ENCODE measurements at places on chromosomes 2 and 18.

DNA sequence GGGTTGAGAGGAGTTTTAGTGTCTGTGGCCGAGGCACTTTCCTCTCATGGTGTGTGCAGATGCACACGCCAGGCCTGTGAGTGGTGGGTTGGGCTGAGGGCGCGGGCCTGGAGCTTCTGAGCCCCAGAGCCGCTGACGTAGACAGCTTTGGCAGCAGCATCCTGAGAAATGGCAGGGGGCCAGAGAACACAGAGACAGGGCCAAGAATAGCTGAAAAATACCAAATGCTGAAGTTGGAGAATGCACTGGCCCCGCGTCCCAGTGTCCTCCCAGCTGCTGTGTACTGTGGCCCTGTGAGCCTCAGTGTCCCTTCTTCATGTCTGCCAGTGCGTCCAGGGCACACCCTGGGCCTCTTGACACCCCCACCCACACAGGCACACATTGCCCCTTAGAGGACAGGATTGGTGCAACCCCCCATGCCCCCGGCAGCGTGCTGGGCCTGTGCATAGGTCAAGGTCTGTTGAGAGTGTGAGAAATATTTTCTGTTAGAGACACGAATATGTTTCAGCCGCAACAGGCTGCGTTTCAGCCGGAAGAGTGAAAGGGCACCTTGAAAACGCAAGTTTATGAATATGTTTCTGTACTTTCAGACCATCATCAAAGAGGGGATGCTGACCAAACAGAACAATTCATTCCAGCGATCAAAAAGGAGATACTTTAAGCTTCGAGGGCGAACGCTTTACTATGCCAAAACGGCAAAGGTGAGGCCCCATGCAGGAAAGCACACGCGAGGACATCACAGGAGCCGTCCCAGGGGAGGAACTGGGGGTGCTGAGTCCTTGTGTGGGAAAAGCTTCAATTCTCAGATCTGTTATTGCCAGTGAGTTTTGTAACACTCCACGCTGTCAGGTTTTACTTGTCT is 33.6 kb downstream of the DGKD start:
- no peak for DNase-seq

- no peak for DNase-seq
Measured at GRCh38 chr2:203743441-203743981, 37.1 kb downstream of the CD28 start.

GRCh38 chr18:57927511-57927910 is 116.5 kb upstream of the NEDD4L start:
- DNase-seq: no peak

- DNase-seq: no peak
Measured at GRCh38 chr2:53473236-53473635, 294.4 kb upstream of the CHAC2 start.

DNA sequence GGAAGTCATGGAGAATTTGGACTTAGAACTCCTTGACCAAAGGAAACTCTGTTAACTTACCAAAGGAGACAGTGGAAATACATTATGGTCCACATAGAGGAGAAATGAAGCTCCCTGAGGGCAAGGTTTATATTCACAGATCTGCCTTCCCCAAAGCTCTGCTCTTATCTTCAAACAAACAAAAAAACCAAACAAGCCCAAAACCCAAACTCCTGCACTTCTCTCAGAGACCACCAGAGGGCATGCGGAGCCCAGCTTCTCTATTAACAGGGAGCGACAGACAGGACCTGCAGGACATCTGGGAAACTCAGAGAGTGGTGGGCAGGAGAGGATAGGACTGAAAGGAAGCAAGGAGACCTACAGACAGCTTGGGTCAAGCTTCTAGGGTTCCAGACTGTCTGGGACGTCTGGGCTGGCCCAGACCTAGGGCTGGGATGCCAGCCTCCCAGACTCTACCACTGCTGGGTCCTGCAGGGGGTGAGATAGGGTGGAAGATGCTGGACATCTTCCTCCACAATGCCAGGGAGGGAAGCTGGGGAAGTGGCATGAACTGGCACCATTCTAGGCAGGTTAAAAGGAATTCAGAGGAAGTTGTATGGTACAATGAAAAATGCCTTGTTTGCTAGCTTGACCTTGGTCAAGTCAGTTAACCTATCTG is 4.0 kb upstream of the WNT10A start:
- DNase-seq: peak; percentile 55

- no peak for DNase-seq
Measured at GRCh38 chr2:85705680-85706039, 11.5 kb downstream of the GNLY start.

- no peak for DNase-seq
Measured at GRCh38 chr18:5420906-5421305, 122.9 kb downstream of the EPB41L3 start.

DNA sequence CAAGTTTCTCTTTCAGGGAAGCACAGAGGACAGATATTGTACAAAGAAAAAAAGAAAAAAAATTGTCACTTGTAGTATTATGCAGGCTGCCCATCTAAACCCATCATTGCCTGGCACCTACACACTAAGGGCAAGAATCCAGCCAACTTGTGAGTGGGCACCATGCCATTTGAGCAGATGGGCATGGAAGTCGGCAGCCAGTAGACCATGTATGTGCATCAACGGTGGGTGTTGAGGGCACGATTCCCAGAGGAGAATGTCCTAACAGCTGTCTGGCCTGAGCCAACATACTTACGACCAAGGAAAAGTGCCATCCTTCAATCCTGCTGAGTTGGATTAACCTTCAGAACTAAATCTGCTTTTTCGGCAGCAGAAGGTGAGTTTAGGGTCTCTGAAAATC is 63.9 kb downstream of the ARHGAP15 start:
- no peak for DNase-seq

GRCh38 chr2:113962692-113963480 is 73.0 kb downstream of the ACTR3 start:
- no peak for DNase-seq

- no peak for DNase-seq
Measured at GRCh38 chr18:67599277-67599676, 82.8 kb upstream of the DSEL start.

GRCh38 chr2:67215214-67216055 is 181.7 kb upstream of the ETAA1 start:
- no peak for DNase-seq

- DNase-seq: no peak
Measured at GRCh38 chr18:74063023-74063422, 84.6 kb downstream of the FBXO15 start.

DNA sequence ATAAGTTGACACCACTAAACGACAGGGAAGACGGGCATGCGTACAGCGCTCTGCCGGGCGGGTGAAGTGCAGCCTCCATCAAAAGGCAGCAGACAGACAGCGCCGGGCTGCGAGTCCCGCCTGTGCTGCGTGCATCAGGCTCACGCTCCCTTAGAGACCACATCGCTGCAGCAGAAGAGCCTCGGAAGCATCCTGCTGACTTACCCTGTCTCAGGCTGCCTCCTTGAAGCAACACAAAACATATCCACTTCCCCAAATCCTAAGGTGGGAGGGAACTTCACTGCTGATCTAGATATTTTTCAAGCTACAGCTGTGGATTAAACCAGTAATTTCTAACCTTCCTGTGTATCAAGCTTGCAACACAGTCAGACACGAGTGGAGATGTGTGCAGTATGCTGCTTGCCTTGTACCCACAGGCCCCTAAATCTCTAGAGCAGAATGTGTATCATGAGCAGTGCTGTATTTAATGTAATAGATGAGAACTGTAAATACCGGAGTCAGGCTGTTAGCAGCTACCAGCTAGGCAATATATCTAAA is 6.4 kb downstream of the MYT1L start:
- DNase-seq: no peak

DNA sequence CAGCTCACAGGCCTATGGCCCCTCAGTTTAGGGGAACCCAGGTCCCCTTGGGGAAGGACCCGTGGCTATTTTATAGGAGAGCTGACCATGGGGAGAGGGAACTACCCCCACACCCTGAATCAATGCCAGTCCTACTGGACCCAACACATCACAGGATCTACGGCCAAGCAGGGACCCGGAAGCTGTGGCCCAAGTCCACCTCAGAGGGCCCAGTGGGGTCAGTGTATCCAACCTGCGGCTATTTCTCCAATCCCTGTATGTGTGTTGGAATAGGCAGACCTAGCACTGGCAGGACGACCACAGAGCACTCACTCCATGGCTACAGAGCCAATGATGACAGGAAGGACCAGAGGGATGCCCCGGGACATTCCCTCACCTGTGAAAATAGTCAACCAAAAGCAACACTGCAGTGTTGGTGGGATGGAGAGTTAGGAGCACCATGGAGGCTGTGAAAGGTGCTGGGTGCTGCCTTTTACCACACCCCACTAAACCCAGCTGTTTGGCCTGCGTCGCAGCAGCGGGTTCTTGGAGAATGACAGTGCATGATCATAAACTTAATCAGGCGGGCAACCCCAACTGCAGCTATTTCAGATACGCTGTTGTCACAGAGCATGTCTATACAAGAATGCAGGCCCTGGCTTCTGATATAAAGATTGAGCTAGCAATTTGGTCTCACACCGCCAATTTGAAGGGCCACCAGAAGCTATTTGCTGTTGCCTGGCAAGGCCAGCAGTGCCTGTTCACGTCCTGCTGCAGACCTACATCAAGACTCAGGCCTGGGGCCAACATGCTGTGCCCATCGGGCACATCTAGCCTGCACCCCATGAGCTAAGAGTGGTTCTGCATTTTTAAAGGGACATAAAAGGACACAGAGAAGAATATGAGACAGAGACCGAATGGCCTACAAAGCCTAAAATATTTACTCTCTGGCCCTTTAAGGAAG is 110.4 kb downstream of the EIPR1 start:
- DNase-seq: no peak

DNA sequence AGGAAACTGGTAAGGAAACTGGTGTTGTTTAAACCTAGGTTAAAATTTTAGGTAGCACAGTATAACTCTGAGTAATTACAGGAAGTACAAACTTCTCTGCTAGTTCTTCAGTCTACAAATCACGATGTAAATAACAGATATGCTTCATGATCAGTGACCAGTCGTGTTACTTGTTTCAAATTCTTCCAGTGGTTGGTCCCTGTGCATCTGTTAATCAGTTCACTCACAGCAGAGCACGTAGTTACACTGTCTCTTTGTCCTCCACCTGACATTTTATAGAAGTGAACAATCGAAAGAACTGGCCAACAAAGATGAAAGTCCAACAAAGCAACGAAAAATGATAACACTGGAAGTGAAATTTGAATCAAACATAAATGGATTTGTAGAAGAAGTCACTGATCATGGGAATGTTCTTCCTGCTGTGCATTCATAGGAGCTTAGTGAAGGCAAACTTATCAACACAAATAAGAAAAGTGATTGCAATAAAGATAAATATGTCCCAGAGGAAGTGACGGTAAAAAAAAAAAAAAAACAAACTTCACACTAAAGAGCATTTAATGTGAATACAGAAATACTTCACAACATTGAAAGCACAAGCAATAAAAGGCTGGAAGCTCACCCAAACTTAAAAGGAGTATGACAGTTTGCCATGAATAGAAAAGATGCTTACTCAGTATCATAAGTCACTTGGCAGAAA is 7.0 kb downstream of the EIF2AK2 start:
- DNase-seq: no peak

DNA sequence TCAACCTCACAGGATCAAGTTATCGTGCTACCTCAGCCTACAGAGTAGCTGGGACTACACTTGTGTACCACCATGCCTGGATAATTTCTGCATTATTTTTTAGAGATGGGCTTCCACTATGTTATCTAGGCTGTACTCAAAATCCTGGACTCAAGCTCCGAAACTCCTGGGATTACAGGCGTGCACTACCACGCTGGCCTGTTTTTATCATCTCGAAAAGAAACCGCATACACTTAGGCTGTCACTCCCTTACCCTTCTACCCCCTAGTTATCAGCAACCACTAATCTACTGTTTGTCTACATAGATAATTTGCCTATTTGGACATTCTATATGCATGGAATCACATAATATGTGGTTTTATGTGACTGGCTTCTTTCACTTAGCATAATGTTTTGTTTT is 8.5 kb upstream of the PUM2 start:
- no peak for DNase-seq

DNA sequence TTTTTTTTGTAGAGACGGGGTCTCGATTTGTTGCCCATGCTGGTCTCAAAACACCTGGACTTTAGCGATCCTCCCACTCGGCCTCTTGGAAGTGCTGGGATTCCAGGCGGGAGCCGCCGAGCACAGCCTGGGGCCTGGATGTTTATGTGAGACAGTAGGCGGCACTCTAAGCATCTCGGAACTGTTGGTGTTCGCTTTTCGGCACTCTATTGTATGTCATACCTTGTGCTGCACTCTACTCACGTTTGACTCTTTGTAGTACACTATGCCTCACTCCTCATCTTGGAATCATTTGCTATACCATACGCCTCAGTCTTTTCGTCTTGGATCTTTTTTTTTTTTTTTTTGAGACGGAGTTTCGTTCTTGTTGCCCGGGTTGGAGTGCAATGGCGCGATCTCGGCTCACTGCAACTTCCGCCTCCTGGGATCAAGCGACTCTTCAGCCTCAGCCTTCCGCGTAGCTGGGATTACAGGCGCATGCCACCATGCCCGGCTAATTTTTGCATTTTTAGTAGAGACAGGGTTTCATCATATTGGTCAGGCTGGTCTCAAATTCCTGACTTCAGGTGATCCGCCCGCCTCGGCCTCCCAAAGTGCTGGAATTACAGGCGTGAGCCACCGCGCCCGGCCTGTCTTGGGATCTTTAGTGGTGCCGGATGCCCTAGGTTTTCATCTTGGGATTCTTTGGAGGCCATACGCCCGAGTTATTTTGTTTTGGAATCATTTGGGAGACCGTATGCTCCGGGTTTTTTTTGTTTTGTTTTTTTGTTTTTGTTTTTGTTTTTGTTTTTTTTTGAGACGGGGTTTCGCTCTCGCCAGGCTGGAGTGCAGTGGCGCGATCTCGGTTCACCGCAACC is 24.2 kb upstream of the ZDBF2 start:
- no peak for DNase-seq

DNA sequence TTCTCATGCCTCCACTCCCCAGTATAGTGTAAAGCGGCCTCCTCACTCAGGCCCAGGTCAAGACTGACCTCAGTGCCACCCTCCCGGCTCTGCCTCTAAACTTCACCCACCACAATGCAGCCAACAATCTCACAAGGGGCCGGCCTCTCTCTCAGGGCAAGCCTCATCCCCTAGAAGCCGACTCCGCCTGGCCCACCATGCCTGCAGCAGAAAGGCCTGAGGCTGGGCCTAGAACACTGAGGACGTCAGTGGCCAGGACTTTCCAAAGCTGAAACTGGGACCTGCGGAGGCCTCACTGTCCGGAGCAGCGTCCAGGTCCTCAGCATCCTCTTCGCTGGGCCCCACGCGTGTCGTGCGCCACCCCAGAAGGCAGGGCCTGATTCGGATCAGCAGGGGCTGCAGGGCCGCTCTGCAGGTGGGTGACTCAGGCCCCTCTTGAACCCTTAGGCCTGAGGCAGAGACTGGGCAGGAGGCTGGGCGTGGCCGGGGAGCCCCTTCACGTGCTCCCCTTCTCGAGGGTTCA is 52.9 kb downstream of the PKDCC start:
- DNase-seq: no peak

GRCh38 chr18:64165906-64166305 is 17.0 kb upstream of the LINC00305 start:
- DNase-seq: no peak

GRCh38 chr2:240839152-240840143 is 19.4 kb upstream of the KIF1A start:
- DNase-seq: no peak

Measured in stimulated activated CD8-positive, alpha-beta memory T cell treated with anti-CD3 and anti-CD28 coated beads, Interleukin-7, amount 100 ng/mL, for 1 hour (primary cell).